ENCODE measurements at places on chromosomes 11 and 22.

DNA sequence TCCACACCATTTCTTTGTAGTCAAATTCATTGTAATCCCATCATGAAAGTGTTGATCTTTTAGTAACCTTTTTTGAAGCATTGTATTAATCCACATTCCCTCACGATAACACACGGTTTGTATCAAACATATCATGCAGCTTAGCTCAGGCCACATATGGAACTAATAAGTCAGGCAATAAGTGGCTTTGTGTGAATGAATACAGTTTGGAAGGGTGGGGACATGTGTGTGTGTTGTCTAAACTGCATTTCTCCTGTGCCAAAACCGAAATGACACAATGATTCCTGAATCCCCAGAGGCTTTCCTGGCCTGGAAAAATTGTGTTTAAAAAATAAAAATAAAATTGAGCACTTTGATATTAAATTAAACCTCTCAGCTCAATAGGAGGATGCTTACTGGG lies 98.3 kb downstream of the WNT11 start:
- DNase-seq, result no peak

DNA sequence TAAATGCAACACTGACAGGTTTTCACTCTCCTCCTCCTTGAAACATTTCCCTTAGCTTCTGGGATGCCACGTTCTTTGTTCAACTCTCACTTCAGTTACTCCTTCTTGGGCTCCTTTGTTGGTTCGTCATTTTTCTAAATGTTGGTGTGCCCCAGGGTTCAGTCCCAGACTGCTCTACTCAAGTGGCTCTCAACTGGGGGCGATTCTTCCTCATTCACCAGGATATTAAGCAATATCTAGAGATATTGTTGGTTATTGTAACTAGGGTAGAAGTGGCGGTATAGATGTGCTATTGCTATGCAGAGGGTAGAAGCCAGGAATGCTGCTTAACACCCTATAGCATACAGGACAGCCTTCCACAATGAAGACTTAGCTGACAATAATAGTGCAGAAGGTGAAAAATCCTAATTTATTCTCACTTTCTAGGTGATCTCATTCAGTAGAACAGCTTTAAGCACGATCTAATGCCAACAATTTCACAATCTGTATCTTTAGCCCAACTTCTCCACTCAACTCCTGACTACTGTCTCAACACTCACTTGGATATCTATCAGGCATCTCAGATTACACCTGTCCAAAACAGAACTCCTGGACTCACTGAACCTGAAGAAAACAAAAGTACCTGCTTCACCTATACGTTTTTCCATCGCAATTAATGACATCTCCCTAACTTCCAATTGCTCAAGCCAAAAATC lies 4.6 kb downstream of the NUP160 start:
- no peak for DNase-seq

- DNase-seq, result no peak
Measured at GRCh38 chr11:30510750-30511149, 75.4 kb downstream of the MPPED2 start.

DNA sequence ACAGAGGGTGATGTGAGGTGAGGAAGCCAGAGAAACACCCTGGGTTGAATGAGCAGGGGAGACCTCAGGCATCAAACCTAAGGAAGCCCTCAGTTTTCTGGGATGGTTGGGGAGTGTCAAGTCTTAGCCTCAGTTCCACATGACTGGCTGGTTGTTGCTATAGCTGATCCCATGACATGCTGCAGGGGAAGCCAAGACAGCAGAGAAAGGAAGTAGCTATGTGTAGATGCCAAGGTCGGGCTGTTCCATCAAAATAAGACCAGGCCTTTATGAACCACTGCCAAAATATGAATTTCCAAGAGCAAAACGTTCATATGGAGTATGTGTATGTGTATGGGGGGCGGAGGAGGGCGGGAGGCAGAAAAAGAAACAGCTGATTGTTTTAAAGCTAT lies 11.6 kb downstream of the CD59 start:
- DNase-seq, result no peak

GRCh38 chr11:59028105-59028504 lies 58.0 kb upstream of the GLYATL1B start:
- DNase-seq, result peak; percentile 47

DNA sequence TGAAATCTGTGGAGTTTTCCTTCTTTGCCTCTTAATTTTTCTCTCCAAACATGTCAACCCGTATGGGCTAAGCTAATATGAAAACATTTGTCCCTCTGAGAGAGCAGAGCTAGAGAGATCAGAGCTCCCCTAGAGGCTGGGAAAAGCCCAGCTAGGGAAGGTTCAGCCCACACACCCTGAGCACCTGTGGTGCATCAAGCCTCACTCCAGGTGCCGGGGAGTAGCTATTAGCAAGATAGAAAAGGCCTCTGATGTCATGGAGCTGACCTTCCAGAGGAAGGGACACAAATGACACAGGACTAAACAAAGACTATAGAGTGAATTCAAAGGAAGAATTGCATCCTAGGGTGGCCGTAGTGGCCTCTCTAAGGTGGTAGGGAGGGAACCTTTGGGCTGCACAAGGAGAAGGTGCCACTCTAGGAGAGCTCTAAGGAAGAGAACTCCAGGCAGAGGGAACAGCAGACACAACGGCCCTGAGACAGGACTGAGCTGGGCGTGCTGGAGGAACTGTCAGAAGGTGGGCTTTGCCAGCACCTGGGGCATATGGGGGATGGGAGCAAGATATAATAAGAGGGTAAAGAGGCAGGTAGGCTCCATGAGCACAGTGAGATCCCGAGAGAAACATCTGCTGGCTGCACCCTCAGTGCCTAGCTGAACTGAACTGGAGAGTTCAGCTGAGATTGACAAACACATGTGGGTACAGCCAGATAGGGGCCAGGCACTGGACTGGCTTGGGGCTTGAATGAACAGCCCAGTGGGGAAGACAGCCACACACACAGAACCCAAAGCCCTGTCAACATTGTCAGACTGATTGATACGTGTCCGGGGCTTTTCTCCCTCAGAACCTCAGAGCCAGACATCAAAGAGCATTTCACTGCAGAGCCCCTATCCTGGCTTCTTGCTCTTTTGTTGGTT lies 65.5 kb upstream of the DRD2 start:
- no peak for DNase-seq

DNA sequence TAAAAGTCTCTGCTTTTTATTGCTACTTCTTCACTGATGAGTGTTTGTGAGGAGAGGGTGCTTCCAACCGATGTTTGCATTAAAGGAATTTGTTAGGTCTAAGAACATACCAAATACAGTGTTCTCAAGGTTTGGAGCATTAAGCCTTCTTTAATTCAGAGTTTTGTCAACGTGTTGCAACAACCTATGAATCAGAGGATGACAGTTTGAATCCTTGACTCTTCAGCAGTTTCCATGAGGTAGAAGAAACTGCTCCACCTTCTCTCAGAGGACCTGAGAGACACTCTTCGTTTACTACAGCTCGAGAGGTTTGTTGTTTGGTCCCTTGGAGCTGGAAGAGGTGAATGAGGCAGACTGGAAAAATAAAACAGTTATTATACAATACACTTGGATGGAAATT lies 55.7 kb downstream of the NCAM1 start:
- DNase-seq, result no peak

DNA sequence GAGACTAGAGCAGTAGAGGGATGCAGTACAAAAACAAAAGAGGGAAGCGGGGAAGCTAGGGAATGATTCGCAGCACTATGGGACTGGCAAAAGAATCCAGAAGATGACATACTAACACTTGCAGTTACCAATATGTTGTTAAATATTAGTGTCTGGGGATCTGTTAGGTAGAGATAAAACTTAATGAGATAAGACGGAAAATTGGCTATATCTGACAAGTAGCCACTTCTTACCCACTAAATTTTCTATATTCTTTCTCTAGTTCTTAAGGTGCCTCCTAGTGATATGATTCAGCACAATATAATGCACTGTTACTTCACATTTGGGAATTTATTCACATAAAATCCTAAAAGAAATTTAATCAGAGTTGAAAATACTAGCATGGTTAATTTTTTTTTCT lies 30.8 kb downstream of the CCDC90B start:
- DNase-seq, result no peak

DNA sequence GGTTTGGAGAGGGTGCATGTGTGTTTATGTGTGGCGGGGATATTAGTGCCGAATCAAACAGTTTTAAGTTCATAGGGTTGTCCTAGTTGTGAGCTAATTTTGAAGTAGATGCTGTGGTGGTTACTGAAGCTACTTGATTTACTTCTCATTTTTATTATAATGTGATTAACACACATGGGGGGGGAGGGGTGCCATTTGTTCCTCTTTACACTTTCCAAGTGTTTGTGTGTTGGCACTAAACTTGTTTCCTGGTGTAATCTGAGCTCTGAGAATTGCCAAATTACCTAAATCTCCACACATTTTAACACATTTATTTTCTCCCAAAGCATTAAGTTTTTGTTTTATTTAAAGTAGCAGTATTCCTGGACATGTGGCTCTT lies 60.1 kb downstream of the ZNRF3 start:
- DNase-seq, result no peak

DNA sequence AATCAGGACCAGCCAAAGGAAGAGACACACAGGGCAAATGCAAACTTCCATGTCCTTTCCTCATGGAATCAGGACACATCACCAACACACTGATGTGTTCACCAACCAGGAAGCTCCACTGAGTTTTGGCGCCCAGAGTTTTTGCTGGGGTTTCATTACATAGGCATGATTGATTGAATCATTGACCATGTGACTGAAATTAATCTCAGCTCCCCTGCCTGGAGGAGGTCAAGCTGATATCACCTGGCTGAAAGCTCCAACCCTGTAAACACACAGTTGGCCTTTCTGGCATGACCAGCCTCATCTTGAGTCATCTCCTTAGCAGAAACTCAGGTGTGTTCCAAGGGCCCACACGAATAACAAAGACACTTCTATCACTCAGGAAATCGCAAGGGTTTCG lies 133.2 kb downstream of the TRIM29 start:
- DNase-seq, result no peak

GRCh38 chr11:16367252-16367651 lies 10.9 kb upstream of the SOX6 start:
- no peak for DNase-seq

GRCh38 chr11:11640996-11641395 lies 19.2 kb upstream of the GALNT18 start:
- DNase-seq, result no peak

DNA sequence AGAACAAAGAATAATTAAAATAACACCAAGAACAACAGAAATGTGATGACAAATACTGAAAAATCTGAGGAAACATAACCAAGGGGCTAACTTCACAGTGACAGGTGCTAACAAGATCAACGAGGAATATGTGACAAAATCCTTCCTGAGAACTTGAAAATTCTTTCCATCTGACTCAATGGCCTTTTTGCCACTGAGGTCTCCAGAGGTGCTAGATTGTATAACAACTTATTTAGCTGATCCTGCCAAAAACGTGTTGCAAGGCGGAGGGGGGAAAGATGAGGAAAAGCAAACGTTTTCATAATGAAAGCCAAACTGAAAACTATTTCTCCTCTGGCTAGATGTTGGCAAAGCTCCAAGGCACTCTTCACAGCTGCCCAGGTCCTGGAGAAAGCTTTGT lies 364.5 kb downstream of the NTM start:
- no peak for DNase-seq

DNA sequence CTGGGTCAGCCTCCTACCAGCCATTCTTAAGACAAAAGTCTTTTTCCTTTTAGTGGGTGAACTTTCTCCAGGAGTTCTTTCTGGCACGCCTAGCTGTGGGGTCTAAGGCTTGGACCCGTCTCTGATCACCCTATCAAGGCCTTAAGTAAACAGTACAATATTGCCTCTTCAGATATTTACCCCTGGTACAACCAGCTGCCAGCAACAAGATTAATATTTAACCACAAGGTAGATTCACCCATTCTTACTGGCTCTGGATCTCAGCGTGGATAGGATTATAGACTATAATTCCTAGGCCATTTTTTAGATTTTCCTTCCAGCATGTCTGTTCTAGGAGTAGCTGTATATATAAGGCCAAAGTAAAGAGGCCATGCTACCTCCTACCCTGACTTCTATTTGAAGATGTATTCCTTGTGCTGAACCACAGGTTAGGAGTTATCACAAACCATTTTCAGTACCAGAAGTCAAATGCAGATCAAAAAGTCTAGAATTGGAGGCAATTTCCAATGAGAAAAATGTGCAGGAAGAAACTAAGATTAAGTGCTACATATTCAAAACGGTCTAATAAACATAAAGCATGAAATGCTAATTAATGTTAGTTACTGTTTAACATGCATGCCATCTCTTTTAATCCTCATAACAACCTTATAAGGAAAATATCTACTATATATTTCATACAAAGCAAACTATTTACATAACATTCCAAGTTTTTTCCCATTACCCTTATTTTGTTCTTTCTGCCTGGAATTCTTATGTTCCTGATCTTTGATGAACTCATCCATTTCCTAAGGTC lies 110.0 kb upstream of the SYN3 start:
- DNase-seq, result no peak

- DNase-seq, result no peak
Measured at GRCh38 chr11:86574493-86575207, 97.8 kb downstream of the ME3 start.

DNA sequence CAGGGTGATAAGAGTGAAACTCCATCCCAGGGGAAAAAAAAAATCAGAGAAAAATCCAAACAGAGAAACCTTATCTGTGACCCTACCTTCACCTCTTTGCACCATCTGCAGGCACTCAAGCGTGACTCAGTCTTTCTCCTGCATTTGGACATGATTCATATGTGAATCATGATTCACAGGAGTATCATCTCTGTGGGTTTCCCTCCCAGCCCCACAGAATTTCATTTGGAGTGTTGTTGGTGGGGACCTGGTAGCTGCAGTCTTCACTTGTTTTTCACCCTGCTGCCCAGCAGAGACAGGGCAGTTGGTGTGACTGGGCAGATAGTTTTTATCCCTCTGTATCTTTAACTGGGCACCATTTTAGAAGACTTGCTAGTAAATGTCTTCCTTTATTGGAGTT lies 75.7 kb downstream of the DEPDC5 start:
- peak; percentile 8 for DNase-seq

- no peak for DNase-seq
Measured at GRCh38 chr11:123584737-123585136, 69.7 kb downstream of the SCN3B start.

DNA sequence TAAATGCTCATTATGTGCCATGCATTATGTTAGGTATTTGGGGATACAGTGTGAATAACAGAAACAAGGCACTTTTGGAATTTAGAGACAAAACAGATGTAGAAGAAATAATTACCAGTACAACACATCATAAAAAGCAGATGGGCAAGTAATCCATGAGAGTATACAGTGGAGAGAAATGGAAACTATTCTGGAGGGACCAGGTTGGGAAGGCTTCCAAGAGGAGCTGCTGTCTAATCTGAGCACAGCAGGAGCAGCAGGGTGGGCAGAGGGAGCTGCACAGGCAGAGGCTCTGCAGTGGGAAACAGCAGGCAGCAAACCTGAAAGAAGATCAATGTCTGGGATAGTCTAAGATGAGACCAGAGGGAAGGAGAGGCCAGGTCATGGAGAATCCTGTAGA lies 268.7 kb upstream of the CCDC90B start:
- no peak for DNase-seq

DNA sequence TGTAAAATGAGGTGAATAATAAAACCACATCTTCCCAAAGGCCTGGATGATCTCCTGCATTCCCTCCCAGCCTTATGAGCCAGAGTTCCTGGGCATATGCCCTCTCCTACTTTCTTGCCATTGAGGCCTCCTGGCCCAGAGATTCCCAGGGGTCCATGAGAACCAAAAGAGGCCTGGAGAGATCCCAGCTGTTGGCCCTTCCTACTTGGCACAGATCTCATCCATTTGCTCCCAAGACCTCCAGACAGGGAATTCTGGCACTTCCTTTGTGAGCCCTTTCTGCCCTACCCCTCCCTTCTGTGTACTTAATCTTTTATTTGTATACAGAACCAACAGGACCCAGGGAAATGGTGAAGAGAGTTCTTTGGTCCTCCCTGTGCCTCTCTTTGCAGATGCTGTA lies 21.4 kb downstream of the POU2F3 start:
- DNase-seq, result no peak

Data from bone marrow (tissue), 2 donors.